ENCODE measurements at places on chromosomes 16 and 17.

- no peak for DNase-seq
Observed at GRCh38 chr16:48901712-48902374, 291.9 kb upstream of the N4BP1 start.

GRCh38 chr16:50857881-50858280 is 116.0 kb downstream of the CYLD start:
- no peak for DNase-seq

DNA sequence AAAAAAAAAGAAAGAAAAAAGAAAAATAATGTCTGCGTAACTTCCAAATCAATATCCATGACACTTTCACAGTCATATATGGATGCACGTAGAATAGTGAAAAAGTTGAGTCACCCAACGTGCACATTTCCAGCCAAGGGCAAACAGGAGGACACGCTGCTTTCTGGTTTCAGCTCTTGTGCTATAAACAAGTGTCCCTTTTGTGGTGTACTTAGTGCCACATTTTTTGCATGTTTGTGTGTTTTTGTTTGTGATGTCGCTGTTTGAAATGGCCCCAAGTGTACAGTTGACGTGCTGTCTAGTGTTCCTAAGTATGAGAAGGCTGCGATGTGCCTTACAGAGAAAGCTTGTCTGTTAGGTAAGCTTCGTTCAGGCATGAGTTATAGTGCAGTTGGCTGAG is 2.9 kb downstream of the CHD9 start:
- no peak for DNase-seq

DNA sequence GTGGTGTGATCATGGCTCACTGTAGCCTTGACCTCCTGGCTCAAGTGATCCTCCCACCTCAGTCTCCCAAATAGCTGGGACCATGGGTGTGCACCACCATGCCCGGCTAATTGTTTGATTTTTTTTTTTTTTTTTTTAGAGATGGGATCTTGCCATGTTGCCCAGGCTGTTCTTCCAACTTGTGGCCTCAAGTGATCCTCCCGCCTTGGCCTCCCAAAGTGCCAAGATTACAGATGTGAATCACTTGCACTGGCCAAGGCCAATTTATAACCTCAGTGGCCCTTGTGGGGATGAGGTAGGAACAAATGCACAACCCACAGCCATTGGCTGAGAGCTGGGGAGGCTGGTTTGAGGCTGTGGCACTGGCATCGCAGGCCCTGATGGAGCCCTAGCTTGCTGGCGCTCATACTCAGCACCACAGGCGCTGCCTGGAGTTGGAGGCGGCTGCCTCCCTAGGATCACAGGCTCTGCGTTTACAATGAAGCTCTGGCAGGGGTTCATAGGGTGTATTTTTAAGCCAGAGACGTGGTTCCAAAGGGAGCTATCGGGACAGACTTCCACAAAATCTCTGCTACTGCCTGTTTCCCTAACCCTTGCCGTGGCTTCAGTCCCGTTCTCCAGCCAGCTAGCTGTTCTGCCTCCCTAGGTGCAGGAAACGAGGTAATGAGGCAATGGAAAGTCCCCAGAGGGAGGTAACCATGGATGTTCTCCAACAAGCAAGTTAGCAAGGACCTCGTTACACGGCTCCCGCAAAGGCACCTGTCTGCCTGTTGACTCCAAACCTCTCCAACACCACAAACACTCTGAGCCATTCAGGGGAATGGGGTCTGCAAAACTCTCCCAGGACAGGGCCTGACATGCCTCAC is 2.9 kb downstream of the ABCA3 start:
- no peak for DNase-seq

- no peak for DNase-seq
Observed at GRCh38 chr16:252366-253337, 18.0 kb downstream of the FAM234A start.

DNA sequence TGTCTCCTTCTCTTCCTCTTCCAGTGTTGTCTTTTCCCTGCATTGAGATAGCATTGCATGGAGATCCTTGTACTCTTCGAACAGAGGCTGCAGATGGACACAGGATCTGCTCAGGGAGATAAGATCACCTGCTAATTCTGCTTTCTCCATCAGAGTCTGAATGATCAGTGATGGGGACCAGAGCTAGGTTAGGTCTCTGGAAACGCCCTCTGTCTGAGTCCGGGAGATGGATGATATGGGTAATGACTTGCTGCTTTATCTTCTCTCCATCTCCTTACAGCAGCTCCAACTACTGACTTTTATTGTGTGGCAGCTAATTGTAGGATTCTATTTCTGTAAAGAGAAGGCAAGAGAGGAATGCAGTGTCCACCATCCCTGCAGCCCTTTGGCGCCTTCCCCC is 435.6 kb downstream of the WWOX start:
- no peak for DNase-seq

GRCh38 chr17:34291721-34292348 is 6.3 kb downstream of the CCL11 start:
- no peak for DNase-seq

DNA sequence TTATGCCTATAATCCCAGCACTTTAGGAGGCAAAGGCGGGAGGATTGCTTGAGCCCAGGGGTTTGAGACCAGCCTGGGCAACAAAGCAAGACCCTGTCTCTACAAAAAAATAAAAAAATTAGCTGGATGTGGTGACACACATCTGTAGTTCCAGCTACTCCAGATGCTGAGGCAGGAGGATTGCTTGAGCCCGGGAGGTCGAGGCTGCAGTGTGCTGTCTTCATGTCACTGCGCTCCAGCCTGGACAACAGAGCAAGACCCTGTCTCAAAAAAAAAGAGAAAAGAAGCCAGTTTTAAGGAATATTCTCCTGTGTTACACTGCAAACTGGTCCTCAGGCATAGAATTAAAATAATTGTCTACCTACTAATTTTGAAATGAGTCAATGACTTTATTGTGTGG is 47.9 kb downstream of the NSRP1 start:
- DNase-seq, result no peak

Data from sciatic nerve (tissue), 2 donors.